ENCODE measurements at places on chromosomes 7 and 10. TPM values are rescaled to one million over a fixed set of nuclear protein-coding genes. Genes with fewer than 3 reads are reported as not detected.

The STEAP1 gene
- 3.1 TPM for total RNA-seq

The ZNF37A gene
- 20.3 TPM for total RNA-seq

The PCDH15 gene
- not detected for total RNA-seq

GRCh38 chr10:94105226-94105625 is 111.5 kb downstream of the PLCE1 start:
- DNase-seq, result no peak

DNA sequence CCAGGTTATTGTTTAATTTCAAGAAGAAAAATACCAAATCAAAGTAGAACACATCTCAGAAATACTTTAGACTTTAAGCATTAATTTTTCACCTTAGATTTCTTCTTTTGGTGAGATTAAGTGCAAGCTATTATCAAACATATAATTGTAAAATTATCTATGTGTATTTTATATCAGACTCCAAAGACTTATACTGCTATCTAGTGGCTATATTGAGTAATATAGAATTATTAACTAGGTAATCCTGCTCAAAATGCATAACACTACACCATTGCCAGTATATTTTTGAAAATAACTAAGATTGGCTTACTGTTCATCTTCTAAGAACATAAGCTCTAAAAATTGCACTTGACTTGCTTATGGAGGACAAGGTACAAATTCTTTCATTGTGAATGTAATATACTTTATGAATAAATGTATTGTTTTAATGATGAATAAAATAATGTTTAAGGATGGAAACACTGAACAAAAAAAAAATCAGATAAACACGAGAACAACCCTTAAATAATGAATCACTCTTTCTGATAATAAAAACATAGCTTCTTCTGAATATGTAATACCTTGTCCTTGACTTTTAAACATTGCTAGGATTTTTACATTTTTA is 86.7 kb upstream of the GNAI1 start:
- DNase-seq, result no peak
